Activated CD4-positive, alpha-beta T cell treated with anti-CD3 and anti-CD28 coated beads, Interleukin-2, amount 50 U/mL, for 16 hours (primary cell): ENCODE measurements at places on chromosomes 11 and 22.

GRCh38 chr11:77287136-77287535 lies 14.3 kb downstream of the GDPD4 start:
- DNase-seq, result no peak

DNA sequence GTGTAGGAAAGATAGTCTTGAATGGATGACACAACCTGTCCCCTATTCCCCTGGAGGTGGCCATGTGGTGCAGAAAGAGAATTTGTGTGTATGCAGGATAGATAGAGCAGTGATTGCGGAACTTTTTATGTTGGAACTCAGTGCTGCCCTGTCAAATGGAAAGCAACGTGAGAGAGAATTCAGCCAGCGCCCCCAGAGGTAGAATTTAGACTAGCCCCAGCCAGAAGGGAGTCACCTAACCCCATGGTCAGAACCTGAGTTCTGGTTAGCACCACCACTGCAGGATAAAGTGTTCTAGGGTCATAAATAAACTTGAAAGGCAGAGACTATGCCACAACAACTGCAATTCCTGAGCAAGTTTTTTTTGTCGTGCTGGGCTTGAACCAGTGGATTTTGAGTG lies 152.9 kb upstream of the GRIA4 start:
- no peak for DNase-seq

DNA sequence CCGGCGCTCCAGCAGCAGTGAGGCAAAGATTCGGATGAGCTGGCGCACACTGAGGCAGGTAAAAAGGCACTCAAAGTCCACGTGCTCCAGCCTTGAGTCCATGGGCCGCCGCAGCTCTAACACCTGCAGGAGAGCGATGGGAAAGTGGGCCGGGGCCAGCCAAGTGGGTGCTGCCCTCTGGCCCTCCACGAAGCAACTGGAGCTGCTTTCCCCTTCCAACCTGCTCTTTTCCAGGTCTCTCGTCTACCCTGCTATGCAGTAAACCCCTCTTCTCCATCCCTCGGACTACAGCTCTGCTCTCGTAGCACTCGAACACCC lies 20.0 kb downstream of the RPL27A start:
- no peak for DNase-seq

DNA sequence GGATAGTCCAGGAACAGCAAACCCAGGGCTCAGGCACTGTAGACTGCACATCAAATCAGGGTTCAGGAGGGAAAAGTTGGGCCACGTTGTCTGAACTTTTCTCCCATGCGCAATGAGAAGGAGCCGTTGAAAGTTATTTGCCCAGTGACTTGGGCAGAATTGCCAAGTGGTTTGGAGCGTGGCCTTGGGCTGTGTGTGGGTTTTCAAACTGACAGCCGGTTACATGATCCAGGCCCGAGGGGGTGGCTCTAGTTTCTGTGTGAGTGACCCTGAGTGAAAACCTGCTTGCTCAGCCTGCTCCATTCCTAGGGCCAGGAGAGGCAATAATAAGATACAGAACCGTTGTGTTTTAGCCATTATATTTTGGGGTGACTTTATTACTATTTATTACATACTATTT lies 20.3 kb downstream of the MB start:
- no peak for DNase-seq

DNA sequence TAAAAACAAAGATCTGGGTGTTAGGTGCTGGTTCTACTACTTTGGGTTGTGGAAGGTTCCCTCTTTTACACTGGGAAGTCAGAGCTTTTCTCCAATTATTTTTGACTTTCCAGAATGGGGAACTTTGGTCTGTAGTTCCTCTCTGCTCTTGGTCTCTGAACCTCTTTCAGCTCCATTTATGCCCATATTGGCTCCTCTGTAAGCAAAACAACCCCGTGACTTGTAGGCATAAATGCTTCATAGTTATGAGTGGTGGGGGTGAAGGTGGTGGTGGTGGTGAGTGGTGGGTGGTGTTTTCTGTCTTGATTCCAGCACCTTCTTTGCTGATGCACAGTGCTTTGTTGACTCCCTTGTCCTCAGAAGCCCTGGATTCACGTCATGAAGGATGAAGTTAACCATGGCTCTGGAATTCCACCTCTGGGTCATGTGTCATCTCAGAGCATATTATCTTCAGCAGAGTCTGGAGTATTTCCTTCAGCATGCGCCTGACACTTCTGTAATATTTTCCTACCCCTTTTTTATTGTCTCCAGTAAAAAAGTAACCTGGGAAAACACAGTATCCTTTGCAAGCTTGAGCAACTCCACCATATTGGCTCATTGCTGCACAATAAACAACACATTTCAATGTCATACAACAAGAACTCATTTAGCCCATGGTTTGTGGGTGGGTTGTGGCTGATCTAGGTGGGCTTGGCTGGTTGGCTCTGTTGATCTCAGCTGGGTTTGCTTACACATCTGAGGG lies 24.1 kb upstream of the GRK3 start:
- no peak for DNase-seq

DNA sequence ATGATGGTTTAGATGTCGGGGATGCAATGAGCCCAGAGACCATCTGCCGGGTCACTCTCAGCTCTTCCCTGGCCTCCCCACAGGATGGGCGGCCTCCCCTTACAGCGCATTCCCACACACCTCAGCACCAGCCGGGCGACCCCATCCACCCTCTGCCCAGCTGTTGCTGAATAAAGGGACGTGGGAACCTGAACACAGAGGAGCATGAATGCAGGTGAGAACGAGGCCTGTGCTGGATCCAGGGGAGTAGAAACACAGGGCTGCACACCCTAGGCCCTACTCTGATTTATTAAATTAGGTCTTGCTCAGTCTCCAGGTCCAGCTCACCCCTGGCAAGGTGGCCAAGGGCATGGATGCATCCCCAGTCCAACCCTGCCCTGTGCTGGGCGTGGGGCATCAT lies 180.5 kb downstream of the CTTN start:
- DNase-seq, result no peak

DNA sequence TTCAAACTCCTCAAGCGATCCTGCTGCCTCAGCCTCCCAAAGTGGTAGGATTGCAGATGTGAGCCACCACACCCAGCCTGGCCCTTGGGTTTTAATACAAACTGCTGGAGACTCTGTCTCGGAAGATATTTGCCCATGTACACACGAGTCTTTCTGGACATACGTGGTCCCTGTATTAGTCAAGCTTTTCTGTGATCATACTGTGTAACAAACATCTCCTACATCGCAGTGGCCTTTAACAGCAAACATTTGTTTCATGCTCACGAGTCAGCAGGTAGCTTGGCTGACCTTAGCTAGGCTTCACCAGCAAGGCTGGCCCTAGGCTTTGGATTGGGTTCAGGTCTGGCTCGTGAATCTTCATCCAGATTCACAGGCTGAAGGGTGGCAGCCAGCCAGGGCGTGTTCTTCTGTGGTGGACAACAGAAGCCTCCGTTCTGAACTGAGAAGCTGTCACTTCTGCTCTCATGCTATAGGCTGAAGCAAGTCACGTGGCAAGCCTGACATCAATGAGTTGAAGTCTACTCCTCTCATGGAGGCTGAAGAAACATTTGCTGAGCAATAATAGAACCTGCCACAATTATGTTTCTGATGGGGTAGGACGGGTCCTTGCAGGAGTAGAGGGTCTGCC lies 8.8 kb downstream of the KIAA1671 start:
- no peak for DNase-seq

DNA sequence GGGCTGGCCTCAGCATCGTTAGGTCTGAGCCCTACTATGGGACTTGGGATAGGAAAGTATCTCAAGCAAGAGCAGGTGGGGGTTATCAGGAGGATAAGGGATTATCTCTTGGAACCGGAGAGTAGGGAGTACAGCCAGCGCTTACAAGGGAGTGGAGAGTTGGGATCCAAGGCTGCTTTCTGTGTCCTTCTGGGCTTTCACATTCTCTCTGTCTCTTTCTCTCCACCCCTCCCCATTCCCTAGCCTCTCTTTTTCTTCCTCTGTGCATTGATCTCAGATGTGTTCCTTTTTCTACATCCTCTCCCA lies 170.2 kb downstream of the BUD13 start:
- no peak for DNase-seq

- no peak for DNase-seq
Measured at GRCh38 chr11:128764424-128765095, 70.7 kb downstream of the FLI1 start.

GRCh38 chr11:47714554-47715081 lies 551 bp downstream of the AGBL2 start:
- DNase-seq, result peak; percentile 3
